Osteocyte (in vitro differentiated cells): ENCODE measurements at places on chromosomes 11 and 22.

DNA sequence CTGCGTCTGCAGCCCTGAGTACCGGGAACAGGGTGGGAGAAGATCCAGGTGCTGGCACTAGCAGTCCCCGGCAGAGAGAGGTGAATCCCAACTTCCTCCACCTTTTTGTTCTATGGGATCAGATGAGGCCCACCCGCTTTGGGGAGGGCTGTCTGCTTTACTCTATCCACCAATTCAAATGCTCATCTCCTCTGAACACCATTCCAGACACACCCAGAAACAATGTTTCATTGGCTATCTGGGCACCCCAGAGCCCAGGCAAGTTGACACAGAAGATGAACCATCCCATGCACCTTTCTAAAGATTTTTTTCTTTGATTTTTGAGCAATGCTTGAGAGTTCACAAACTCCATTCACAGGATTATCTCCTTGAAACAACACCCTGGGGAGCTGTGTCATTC is 78.0 kb downstream of the PARVB start:
- no peaks in the 10 kb centered on the region for H3K4me1 ChIP-seq
- no peaks in the 10 kb centered on the region for H3K36me3 ChIP-seq
- H3K27ac ChIP-seq, result no peak overlapping the region

DNA sequence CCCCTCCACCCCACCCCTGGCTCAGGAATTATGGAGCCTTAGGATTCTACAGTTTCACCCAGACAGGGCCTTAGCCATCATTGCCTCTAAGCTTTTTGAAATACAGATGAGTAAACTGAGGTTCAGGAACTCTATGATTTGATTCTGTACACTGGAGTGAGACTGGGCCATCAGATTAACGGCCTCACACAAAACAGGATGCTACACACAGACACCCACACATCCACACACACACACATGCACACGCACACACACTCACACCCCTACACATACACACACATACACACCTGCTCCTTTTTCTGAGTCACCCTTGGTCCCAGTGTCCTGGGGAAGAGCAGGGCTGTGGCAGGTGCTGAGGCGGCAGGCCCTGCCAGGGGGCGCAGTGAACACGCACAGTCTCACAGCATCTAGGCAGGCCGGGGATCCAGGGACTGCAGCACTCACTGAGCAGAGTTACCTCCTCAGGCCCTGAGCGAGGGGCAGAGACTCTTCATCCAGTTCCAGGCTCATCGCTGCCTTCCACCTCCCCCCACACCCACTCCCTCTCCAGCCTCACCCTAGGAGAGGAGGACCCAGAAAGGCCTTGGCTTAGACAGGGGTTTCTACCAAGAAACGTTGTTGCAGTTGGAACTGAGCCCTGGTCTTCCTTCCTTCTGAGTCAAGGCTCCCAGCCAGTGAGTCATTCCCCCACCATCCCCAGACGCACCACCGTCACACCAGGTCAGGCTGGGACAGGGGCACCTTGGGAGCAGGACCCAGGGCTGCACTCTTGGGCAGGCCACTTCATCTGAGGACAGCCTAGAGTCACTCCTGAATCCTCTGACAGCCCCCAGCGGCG is 89.8 kb upstream of the PARVA start:
- peak overlapping the region; percentile 97 for H3K27ac ChIP-seq
- H3K4me1 ChIP-seq, result peaks cover 61% of the 10 kb centered on the region
- peak overlapping the region; percentile 33 for H3K4me3 ChIP-seq
- peak; percentile 86 for DNase-seq
- no peaks in the 10 kb centered on the region for H3K27me3 ChIP-seq

DNA sequence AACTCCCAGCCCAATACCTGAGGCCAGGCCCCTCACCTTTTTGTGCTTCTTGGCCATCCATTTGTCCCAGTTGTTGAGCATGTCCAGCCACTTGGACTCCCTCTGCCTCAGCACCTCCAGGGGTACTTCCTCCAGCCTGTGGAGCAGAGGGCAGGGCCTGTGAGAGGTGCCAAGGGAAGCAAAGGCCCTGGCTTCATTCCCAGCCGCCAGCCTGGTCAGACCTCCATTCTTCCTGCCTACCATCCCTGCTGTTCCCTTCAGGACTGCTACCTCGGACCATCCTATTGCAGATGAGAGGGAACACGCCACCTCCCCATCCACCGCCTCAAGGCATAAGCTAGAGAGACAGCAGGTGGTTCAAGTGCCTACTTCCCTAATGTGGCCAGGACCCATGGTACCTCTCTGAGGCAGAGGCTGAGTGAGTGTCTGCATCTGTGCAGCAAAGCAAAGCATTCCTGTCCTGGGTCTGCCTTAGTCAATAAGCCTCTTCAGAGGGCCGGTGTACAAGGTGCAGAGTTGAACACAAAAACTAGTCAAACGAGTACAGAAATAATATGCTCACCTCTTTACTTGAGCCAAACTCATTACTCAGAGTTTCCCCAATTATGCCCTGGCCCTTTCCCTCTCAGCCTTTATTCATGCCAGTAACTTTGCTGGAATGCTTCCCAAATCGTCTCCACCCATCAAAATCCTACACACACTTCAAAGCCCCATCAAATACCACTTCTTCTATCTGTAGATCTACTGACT is 15.4 kb upstream of the CASTOR1 start:
- no peak for DNase-seq
- no peaks in the 10 kb centered on the region for H3K27me3 ChIP-seq
- H3K4me1 ChIP-seq, result peaks cover 56% of the 10 kb centered on the region
- peak overlapping the region; percentile 2 for H3K27ac ChIP-seq

DNA sequence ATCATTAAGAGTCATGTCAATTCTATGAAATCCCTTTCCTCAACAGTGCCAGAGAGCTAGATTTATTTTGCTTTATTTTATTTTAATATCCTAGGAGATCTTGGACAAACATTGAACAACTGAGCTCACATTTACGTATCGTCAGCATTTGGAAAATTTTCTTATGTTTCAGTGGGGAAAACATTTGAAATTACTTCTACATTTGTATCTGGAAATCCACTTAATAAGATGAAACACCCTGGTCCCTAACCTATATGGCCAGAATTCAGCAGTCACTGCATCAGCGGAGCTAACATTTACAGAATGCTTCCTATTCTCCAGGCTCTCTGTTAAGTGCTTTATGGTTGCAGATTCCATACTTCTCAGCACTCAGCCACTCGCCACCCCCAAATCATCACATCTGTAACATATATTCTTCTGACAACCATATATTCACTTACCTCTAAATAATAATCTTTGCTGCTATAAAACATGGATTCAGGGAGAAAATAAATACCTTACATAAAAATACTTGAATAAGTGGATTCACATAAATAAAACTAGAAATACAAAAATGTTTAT is 773.9 kb downstream of the JRKL start:
- H3K4me3 ChIP-seq, result no peak overlapping the region
- no peaks in the 10 kb centered on the region for H3K4me1 ChIP-seq
- peaks cover 2% of the 10 kb centered on the region for H3K27me3 ChIP-seq
- H3K27ac ChIP-seq, result no peak overlapping the region
- H3K36me3 ChIP-seq, result no peaks in the 10 kb centered on the region

DNA sequence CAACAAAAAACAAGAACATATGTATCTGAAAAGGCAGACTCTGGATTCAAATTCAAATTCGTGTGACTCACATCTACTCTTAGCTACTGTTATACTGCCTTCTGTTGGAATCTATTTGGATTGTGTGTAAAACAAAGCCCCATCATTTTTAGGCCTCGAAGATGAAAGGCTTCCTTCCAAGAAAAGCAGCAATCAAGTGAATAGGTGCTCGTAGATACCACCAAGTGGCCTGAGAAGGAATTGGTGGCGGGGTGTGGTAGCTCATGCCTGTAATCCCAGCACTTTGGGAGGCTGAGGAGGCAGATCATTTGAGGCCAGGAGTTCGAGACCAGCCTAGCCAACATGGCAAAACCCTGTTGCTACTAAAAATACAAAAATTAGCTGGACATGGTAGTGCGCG is 4.2 kb downstream of the GRAMD1B start:
- no peak for DNase-seq
- no peaks in the 10 kb centered on the region for H3K36me3 ChIP-seq
- H3K27ac ChIP-seq, result no peak overlapping the region
- no peak overlapping the region for H3K4me3 ChIP-seq
- no peaks in the 10 kb centered on the region for H3K27me3 ChIP-seq

GRCh38 chr11:130727157-130728119 is 188.8 kb downstream of the SNX19 start:
- H3K27me3 ChIP-seq, result no peaks in the 10 kb centered on the region
- no peak for DNase-seq
- no peak overlapping the region for H3K4me3 ChIP-seq
- H3K27ac ChIP-seq, result peak overlapping the region; percentile 85
- H3K4me1 ChIP-seq, result peaks cover 74% of the 10 kb centered on the region

GRCh38 chr22:49994361-49995040 is 18.1 kb downstream of the IL17REL start:
- H3K27me3 ChIP-seq, result peaks cover 2% of the 10 kb centered on the region
- H3K36me3 ChIP-seq, result no peaks in the 10 kb centered on the region
- no peak overlapping the region for H3K4me3 ChIP-seq
- H3K4me1 ChIP-seq, result peaks cover 2% of the 10 kb centered on the region
